ENCODE measurements at places on chromosomes 3 and 15.
A peak's percentile ranks its signal among the peaks of the same experiment; 100 is the strongest.

- no peak overlapping the region for H3K4me3 ChIP-seq
- no peaks in the 10 kb centered on the region for H3K27me3 ChIP-seq
- H3K36me3 ChIP-seq = no peaks in the 10 kb centered on the region
- H3K27ac ChIP-seq = no peak overlapping the region
Measured at GRCh38 chr3:168396861-168397260, 301.1 kb upstream of the GOLIM4 start.

GRCh38 chr15:35060591-35060990 is 24.5 kb downstream of the NANOGP8 start:
- no peak overlapping the region for H3K4me3 ChIP-seq
- no peaks in the 10 kb centered on the region for H3K36me3 ChIP-seq
- H3K4me1 ChIP-seq = peaks cover 8% of the 10 kb centered on the region
- no peak overlapping the region for H3K27ac ChIP-seq
- H3K27me3 ChIP-seq = no peaks in the 10 kb centered on the region
- DNase-seq = no peak

DNA sequence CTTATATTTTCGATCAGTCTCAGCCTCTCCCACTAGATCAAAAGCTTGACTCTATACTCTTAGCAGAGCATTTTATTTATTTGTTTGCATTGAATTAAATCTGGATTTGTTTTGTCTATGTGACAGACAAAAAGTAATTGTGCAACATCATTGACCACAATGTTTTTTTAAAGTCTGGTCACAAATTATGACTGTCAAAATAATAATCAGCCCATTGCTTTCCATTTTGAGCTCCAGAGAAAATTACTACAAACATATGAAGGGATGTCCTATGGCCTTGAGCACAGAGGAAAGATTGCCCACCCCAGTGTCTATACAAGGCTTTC is 82.3 kb downstream of the FSIP1 start:
- H3K4me3 ChIP-seq = no peak overlapping the region
- no peaks in the 10 kb centered on the region for H3K36me3 ChIP-seq
- peaks cover 3% of the 10 kb centered on the region for H3K4me1 ChIP-seq
- peak overlapping the region; percentile 34 for H3K27ac ChIP-seq
- H3K27me3 ChIP-seq = no peaks in the 10 kb centered on the region

GRCh38 chr3:46670000-46670890 is 23.2 kb downstream of the ALS2CL start:
- no peak overlapping the region for H3K27ac ChIP-seq
- no peak overlapping the region for H3K4me3 ChIP-seq
- H3K36me3 ChIP-seq = peaks cover 33% of the 10 kb centered on the region
- H3K4me1 ChIP-seq = peaks cover 4% of the 10 kb centered on the region
- no peaks in the 10 kb centered on the region for H3K27me3 ChIP-seq
- DNase-seq = peak; percentile 47

GRCh38 chr3:5191555-5192304 is 4.2 kb downstream of the EDEM1 start:
- DNase-seq = no peak
- no peak overlapping the region for H3K27ac ChIP-seq
- no peaks in the 10 kb centered on the region for H3K36me3 ChIP-seq
- H3K4me1 ChIP-seq = peaks cover 78% of the 10 kb centered on the region
- H3K4me3 ChIP-seq = no peak overlapping the region
